ENCODE measurements at places on chromosomes 3 and 15. TPM values are rescaled to one million over a fixed set of nuclear protein-coding genes. Genes with fewer than 3 reads are reported as not detected.
A peak's percentile ranks its signal among the peaks of the same experiment; 100 is the strongest.

The PLA2G4B gene
- 64.9 TPM for total RNA-seq

The APOD gene
- total RNA-seq = not detected

The DNAH12 gene
- 0.65 TPM for total RNA-seq

The PLA2G4D gene
- not detected for total RNA-seq

The LRRC28 gene
- total RNA-seq = 14.9 TPM

The SCAPER gene
- total RNA-seq = 58.5 TPM

The ACP3 gene
- total RNA-seq = not detected

The ANKUB1 gene
- total RNA-seq = not detected

DNA sequence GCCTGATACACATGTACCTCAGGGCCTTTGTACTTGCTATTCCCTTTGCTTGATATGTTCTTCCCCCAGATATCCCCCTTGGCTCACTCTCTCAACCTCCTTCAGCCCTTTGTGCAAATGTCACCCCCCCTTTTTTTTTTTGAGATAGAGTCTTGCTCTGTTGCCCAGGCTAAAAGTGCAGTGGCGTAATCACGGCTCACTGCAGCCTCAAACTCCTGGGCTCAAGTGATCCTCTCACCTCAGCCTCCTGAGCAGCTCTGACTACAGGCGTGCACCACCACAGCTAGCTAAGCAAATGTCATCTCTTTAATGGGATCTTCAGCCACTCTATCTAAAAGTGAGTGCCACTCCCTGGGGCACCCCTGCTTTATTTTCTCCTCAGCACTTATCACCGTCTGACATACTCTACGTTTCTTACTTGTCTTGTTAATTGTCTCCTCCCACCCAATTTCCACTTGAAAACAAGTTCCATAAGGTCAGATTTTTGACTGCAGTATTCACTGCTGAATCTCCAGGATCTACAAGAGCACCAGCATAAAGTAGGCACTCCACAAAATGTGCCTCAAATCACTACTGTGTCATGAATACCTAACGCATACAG lies 14.6 kb downstream of the IP6K2 start:
- DNase-seq = no peak

DNA sequence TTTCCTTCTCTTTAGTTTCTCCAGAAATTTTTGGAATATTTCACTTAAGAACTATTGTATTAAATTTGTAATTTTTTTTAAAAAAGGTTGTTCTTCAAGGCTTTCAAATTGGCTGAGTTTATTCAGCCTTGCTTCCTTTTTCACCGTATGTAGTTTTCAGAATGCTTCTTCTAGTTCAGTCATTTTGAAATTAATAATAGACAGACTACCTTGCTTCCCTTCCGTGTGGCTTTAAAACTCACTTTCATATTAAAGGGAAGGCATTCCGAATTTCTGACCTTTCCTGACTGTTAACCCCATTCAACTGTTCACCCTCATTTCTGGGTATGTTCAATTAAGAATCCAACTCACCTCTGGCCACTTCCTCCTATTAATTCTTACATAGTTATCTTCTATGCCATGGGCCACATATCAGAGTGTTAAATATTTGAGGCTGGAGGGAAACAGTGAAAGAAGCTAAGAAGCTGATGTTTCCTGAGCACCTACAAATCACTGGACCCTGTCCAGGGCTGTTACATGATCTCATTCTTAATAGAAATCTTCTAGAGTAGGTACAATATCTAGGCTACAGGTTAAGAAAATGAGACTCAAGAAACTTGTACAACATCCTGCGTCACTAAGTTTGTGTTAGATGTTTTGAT lies 237.5 kb downstream of the P3H2 start:
- no peak for DNase-seq

DNA sequence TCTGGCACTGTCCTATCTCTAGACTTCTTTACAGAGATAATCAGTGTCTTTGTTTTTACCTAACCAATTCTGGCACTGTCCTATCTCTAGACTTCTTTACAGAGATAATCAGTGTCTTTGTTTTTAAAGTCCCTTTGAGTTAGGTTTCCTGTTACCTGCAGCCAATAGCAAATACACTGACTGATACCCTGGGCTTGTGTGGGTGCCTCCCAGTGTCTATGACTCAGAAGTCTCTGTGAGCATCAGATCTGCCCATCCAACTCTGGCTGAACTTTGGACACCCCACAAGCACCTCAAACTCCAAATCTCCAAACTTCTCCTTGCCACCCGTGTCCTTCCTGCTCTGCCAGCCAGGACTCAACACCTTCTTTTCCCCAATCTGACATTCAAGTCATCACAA lies 30.4 kb downstream of the SLC41A3 start:
- no peak for DNase-seq

GRCh38 chr3:67713764-67714469 lies 59.5 kb upstream of the SUCLG2 start:
- no peak for DNase-seq

GRCh38 chr3:50246517-50246954 lies 10.5 kb downstream of the GNAI2 start:
- DNase-seq = peak; percentile 76

DNA sequence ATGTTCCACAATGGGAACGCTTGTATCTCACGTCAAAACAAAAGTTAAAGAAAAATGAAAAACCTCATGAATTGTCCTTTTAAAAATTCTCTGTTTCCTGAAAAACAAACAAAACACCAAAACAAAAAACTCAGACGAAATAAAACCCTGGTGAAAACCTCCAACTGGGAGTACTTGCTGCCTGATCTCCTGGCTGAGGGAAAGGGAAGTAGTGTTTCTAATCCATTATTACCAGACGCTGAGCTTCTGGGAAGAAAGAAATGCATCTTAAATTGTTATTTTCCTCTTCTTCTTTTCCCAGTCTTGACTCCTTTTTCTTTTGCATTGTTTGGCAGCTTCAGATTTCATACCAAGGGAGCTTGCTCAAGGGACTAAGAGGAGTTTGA lies 243.2 kb upstream of the RGMA start:
- DNase-seq = no peak

GRCh38 chr15:51382787-51383186 lies 41.3 kb downstream of the GLDN start:
- DNase-seq = no peak

GRCh38 chr3:195226445-195226844 lies 44.5 kb downstream of the XXYLT1 start:
- DNase-seq = no peak

GRCh38 chr3:143672396-143673165 lies 175.7 kb downstream of the SLC9A9 start:
- no peak for DNase-seq

- no peak for DNase-seq
Observed at GRCh38 chr15:57506422-57506821, 85.3 kb upstream of the MYZAP start.
